ENCODE measurements at places on chromosomes 5 and 9. TPM values are rescaled to one million over a fixed set of nuclear protein-coding genes. Genes with fewer than 3 reads are reported as not detected.

Gene TMEM171
- total RNA-seq: 18.4 TPM

GRCh38 chr5:68242743-68243142 is 27.2 kb downstream of the PIK3R1 start:
- peaks cover 27% of the 10 kb centered on the region for H3K4me1 ChIP-seq
- no peak overlapping the region for H3K4me3 ChIP-seq

Gene HRH2
- not detected for total RNA-seq

Gene TIGD6
- 5.0 TPM for total RNA-seq

- H3K36me3 ChIP-seq: no peaks in the 10 kb centered on the region
- peaks cover 54% of the 10 kb centered on the region for H3K27me3 ChIP-seq
- no peak overlapping the region for H3K27ac ChIP-seq
- no peak overlapping the region for H3K4me3 ChIP-seq
Observed at GRCh38 chr5:17221843-17222636, 4.6 kb downstream of the BASP1 start.

GRCh38 chr9:125293134-125293533 is 31.5 kb downstream of the GAPVD1 start:
- peaks cover 20% of the 10 kb centered on the region for H3K36me3 ChIP-seq
- peaks cover 12% of the 10 kb centered on the region for H3K4me1 ChIP-seq
- H3K27me3 ChIP-seq: no peaks in the 10 kb centered on the region
- no peak for DNase-seq
